ENCODE measurements at places on chromosomes 12 and 14. TPM values are rescaled to one million over a fixed set of nuclear protein-coding genes. Genes with fewer than 3 reads are reported as not detected.

DNA sequence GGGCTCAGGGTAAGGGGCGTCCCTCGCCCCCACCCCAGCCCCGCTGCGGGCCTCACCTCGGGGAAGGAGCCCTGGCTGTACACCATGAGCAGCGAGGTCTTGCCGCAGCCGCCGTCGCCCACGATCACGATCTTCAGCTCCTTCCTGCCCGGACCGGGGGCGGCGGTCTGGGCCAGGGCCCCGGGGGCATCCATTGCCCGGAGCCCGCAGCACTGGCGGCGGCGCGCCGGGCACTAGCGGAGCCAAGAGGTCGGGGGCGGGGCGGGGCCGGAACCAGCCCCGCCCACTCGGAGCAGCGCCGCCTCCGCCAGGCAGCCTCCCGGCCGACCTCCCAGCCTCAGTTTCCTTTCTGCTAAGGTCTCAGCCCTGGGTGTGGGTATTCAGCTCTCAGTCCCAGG is at the start of gene RHOF:
Gene RHOF, minus strand, starts transcription at position 249 of the 398 bp plus-strand sequence. Its CDS starts 55 bp downstream, at position 194.
- no peak for DNase-seq

DNA sequence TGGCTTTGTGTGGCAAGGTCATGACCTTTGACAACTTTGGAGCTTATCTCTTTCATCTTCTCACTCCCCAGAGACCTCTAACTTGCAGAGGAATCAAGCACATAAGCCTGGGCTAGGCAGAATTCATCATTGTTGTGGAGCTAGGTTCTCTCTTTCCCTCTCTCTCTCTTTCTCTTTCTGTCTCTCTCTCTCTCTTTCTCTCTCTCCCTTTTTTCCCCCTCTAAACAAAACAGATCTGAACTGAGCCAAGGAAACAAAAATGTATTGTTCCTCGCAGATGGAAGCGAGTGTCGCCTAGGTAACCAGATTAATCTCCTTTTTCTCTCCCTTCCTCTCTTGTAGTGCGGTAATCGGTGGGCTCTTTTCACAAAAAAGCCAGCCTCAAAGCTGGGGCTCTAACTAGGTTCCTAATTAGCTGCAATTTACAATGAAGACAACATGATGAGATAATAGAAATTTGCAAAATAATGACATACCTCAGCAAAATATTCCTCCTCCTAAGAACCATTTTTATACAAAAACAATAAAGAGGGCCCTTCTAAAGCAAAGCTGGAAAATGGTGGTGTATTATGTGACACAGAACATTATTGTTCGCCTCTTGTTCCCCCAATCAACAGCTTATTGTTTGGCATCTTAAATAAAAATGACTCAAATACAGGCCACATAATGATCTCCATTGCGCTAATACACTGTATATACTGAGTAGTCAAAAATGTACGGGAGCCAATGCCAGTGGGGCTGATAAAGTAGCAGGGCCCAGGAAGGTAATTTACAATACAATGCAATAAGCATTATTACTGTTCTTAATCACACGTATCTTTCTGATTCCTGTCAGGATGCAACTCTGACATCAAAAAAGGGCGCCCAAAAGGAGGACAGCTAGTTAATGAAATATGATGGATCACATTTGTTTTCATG is 65.7 kb upstream of the SOX5 start:
- no peak for DNase-seq

STAC3 gene
- 5.4 TPM for total RNA-seq

DNA sequence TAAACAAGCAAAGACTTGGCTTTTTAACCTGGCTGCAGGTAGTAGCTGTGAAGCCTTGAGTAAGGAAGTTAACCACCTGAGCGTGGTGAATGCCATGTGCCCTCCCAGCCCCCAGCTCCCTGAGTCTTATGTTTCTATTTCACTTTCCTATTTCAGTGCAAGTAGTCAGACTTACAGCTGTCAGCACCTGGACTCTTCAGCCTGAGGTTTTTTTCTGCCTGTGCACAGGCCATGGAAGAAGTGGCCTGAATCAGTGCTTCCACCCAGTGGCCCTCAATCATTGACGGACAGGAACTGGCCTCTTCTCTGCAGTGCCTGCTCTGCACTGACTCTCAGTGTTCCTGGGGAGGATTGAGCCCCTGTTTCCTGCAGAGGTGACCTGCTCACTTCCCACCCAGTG is 796.4 kb downstream of the MED13L start:
- DNase-seq: no peak

DNA sequence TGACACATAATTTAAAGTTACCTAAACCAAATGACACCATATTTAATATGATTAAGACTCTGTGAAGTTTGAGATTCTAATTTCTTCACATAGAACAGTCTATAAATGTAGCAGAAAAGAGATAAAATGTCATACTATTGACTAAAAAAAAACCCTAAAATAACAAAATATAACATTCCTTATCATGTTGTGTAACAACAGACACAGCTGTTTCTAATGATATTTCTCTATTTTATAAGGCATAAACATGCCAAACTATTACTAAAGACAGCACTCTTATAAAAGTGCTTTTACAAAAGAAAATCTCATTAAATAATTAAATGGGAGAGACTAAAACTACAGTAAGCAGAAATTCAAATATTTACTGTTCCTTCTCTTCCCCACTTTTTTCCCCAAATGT is 49.4 kb downstream of the NOVA1 start:
- no peak for DNase-seq

- DNase-seq: no peak
Measured at GRCh38 chr12:65461017-65461416, 182.5 kb downstream of the MSRB3 start.

GRCh38 chr14:24321212-24321975 is 10.1 kb downstream of the LTB4R start:
- DNase-seq: no peak

DEPDC4 gene
- total RNA-seq: 2.5 TPM

C14orf180 gene
- total RNA-seq: not detected

DNA sequence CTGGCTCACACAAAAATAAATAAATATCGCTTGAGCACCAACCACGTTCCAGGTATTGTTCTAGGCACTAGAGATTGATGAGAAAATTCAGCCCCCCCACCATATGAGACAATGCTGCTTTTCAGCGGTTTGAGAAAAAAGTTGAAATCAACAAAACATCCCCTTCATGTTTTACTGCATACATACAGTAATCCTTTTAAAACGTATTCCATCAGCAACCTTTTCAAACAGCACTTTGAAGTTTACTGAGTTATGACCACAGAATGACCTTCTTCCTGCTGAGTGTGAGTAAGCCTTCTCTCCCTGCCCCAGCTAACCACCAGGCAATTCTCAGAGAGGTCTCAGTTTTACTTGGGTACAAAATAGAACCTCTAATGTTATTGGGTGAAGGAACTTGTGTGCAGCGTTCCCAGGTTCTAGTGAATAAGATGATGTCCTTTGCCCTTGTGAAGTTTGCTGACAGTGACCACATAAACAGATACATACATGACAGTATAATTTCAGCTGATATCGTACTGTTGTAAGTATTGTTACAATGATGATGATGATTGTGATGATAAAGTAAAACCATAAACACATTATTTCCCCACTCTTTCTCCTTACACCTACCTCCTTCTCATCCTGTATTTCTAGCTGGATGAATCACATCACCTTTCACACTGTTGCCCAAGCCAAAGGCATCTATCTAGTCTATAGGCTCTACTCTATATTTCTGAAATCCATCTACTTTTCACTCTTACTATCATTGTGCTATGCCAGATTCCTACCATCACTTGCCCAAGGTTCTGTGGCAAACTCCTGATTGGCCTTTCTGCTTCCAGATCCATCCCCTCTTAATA is 124.4 kb upstream of the KRR1 start:
- peak; percentile 74 for DNase-seq

- DNase-seq: no peak
Measured at GRCh38 chr12:76590131-76590530, 30.6 kb upstream of the OSBPL8 start.

- no peak for DNase-seq
Measured at GRCh38 chr14:98944989-98945388, 327.0 kb downstream of the BCL11B start.

BEST3 gene
- not detected for total RNA-seq

DNA sequence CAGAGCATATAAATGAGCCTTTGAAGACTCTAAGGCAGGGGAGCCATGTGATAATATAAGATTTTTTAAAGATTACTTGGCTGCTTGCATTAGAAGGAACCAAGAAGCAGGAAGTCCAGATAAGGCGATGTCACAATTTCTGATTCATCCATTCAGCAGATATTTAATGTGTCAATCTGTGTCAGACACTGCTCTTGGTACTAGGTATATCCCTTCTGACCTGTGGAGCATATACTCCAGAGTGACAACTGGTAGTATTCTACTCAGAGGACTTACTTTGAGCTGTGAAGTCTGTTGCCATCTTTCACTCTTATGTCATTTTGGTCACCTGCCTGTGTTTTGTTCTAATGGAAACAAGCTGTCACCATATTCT is 10.7 kb downstream of the EID3 start:
- DNase-seq: no peak

GLI1 gene
- total RNA-seq: 0.53 TPM

SLC17A8 gene
- total RNA-seq: not detected

- no peak for DNase-seq
Measured at GRCh38 chr12:124227951-124228711, 66.8 kb upstream of the RFLNA start.

GRCh38 chr14:65210118-65210821 is 108.0 kb upstream of the MAX start:
- peak; percentile 65 for DNase-seq

- DNase-seq: no peak
Measured at GRCh38 chr14:95174184-95174792, 17.0 kb upstream of the DICER1 start.

KDM5A gene
- 101 TPM for total RNA-seq

DNA sequence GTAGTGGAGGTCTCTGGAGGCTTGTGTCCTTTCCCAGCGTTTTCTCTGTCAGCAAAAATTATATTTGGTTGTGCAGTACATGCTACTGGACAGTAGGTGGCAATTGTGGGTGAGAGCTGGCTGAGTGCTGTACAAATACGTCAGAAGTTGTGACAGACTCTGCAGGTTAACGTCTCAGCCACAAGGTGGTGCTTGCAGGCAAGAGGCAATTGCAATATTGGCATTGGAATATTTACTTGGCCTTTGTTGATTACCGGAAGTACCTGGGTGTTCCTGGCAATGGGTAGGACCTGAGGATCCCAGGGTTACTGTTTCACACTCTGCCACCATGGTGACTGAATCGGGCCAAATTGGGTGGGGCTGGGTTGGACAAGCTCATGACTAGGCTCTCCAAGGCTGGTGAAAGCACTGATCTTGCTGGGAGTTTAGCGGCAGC is 333.9 kb upstream of the LMO3 start:
- DNase-seq: no peak

DNA sequence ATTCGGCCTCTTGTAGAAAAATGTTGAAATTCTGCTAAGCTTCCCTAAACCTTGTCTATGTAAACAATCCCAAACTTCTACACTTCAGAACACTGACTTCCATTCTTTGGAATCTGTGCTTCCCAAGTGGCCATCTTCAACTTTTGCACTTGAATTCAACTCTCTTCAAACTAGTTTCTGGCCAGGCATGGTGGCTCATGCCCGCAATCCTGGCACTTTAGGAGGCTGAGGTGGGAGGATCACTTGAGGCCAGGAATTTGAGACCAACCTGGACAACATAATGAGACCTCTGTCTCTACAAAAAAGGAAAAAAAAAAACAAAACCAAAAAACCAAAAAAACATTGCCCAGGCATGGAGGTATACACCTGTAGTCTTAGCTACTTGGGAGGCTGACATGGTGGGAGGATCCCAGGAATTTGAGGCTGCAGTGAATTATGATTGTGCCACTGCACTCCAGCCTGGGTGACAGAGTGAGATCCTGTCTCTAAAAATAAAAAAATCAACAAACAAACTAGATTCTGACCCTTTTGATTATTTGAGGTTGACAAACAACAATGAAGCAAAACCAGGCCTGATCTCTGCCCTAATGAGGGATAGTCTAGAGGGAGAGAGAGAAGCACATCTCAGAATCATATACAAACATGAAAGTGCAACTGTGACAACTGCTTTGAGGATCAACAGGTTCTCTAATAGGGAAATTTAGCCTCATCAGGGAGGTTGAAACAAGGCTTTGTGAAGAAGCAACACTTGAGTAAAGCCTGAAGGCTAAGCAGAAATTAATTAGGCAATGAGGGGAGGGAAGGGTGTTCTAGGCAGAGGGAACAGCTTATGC is 11.6 kb upstream of the C12orf75 start:
- DNase-seq: no peak

GRCh38 chr12:20367583-20368113 is 689 bp upstream of the PDE3A start:
- DNase-seq: no peak

- DNase-seq: no peak
Measured at GRCh38 chr14:78829274-78829673, 659.1 kb downstream of the NRXN3 start.

INSM2 gene
- total RNA-seq: not detected

DNA sequence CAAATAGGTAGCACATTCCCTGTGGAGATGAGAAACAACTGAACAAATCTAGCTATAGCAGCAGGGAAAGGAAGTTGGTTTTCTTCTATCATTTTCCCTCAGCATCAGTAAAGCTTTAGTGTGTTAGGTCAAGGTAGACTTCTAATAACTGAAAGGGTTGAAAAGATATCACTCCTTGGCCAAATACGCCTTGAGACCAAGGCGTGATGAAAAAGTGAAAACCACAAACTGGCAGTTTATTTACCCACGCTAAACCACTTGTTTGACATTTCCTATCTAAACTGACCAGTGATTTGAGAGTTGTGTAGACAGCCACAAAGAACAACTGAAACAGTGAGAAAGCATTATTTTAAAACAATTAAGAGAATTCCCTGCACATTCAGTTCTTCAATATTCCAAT is 99.6 kb upstream of the SOX5 start:
- DNase-seq: no peak

GRCh38 chr12:46549527-46550265 is 177.1 kb upstream of the SLC38A2 start:
- DNase-seq: peak; percentile 67

KRT79 gene
- not detected for total RNA-seq

P2RX7 gene
- 14.4 TPM for total RNA-seq

DNA sequence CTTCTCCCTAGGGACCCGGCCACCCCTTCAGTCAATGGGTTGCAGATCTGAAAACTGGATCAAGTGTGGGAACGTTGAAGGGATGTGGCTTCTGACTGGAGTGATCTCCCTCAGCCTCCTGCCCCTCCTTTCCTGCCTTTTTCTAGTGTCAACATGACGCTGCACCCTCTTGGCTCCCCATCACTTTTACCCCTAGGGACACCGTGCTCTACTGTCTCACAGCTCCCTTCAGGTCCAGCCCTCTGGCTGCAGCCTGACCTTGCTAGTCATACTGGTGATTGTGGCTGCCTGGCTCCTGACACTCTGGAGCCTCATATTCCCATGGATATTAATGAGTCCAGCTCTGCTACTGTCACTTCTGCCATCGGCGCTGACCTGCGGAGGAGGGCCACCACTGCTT is 51.5 kb upstream of the RASSF3 start:
- no peak for DNase-seq

All from activated CD8-positive, alpha-beta memory T cell treated with anti-CD3 and anti-CD28 coated beads, Interleukin-2, amount 10 ng/mL, durations not matched to agents 7 days and 5 days (primary cell).